ENCODE measurements at places on chromosomes 16 and 17.
A peak's percentile ranks its signal among the peaks of the same experiment; 100 is the strongest.

DNA sequence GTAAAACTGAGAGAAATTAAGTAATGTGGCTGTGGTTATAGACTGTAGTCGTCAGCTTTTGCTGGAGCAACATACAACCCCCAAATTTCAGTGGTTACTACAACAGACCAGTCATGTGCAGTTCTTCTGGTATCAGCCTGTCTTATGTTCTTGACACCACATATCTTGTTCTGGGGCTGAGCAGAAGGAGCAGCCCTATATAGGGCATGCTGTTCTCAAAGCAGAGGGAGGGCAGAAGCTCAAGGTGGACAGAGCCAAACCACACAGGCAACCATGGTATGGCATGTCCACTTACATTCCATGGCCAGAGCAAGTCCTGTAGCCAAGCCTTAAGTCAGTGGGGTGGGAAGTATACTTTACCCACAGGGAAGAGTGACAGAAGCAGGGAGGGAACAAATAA, 7.7 kb downstream of the PRKAR1A start:
- no peak for DNase-seq

DNA sequence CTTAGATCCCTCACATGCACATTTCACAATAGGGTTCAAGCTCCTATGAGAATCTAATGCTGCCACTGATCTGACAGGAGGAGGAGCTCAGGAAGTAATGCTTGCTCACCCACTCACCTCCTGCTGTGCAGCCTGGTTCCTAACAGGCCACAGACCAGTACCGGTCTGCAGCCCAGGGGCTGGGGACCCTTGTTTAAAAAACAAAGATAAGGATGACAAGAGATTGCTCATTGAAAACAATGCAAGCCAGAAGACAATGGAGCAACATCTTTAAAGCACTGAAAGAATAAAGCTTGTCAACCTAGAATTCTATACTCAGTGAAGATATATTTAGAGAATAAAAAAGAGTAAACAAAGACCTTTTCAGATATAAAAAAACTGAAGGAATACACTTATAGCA, 22.8 kb upstream of the FA2H start:
- no peak for DNase-seq

GRCh38 chr16:83814659-83814985, 6.8 kb downstream of the HSBP1 start:
- no peak for DNase-seq

GRCh38 chr17:29140051-29140621, 40.1 kb downstream of the MYO18A start:
- peak; percentile 78 for DNase-seq

GRCh38 chr16:85045641-85046471, 18.3 kb downstream of the KIAA0513 start:
- DNase-seq, result no peak

DNA sequence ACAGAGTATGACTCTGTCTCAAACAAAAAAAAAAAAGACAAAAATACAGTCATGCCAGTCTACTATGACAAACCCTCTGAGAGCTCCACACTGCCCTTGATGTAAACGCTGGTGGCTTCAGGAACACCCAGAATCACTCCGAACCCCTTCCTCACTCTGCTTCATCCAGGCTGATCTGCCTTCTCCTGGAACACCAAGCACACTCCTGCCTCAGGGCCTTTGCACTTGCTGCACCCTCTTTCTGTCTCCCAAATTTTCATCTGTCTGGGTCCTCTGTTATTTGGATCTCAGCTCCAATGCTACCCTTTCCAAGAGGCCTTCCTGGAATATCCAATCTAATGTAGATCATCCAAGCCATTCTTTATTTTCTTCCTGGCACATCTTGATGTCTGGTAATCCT, 7.9 kb upstream of the SLC39A11 start:
- no peak for DNase-seq

DNA sequence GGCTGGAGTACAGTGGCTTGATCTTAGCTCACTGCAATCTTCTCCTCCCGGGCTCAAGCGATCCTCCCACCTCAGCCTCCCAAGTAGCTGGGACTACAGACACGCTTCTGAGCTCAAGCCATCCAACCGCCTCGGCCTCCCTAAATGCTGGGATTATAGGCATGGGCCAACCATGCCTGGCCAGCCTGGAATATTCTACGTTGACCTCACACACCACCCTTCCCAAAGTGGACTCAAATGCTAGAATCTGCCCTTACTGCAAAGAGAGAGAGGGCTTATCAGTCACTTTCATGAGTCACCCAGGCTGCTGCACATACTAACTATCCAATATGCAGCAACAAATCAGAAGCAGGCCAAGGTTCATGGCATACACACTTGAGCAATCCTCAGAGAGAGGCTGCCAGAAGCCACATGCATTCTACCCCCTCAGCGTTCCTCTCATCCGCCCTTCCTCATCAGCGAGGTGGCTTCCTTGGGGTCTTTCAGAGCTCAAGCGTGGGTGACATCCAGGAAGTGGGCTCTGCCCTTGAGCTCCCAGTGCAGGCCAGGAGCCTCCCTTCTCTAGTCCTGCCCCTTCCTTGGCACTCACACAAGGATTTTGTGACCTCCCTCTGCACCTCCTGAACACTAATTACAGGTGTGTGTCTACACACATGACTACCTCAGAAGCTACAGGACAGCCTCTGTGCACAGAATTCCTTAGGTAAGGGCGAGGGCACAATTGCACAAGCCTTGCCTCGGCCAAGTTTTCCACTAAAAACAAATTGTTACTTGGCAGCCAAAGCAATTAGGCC, 24.8 kb upstream of the SIAH1 start:
- no peak for DNase-seq

DNA sequence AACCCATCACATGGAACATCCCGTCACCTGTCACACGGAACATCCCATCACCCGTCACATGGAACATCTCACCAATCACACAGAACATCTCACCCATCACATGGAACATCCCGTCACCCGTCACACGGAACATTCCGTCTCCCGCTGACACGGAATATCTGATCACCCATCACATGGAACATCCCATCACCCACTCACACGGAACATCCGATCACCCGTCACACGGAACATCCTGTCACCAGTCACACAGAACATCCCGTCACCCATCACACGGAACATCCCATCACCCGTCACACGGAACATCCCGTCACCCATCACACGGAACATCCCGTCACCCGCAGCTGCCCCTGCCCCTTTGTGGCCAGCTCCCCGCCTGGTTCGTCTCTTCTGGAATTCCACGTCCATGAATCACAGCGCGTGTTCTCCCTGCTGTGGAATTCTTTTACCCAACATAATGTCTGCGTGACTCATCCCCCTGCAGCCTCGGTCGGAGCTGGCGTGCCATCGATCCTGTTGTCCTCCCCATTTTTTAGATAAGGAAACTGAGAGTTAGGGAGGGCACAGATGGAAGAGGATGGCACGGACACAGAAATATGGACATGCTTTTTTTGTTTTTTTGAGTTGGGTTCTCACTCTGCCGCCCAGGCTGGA, 5.6 kb downstream of the CPNE7 start:
- peak; percentile 74 for DNase-seq

- DNase-seq, result no peak
Observed at GRCh38 chr17:13582776-13583547, 18.8 kb downstream of the HS3ST3A1 start.

DNA sequence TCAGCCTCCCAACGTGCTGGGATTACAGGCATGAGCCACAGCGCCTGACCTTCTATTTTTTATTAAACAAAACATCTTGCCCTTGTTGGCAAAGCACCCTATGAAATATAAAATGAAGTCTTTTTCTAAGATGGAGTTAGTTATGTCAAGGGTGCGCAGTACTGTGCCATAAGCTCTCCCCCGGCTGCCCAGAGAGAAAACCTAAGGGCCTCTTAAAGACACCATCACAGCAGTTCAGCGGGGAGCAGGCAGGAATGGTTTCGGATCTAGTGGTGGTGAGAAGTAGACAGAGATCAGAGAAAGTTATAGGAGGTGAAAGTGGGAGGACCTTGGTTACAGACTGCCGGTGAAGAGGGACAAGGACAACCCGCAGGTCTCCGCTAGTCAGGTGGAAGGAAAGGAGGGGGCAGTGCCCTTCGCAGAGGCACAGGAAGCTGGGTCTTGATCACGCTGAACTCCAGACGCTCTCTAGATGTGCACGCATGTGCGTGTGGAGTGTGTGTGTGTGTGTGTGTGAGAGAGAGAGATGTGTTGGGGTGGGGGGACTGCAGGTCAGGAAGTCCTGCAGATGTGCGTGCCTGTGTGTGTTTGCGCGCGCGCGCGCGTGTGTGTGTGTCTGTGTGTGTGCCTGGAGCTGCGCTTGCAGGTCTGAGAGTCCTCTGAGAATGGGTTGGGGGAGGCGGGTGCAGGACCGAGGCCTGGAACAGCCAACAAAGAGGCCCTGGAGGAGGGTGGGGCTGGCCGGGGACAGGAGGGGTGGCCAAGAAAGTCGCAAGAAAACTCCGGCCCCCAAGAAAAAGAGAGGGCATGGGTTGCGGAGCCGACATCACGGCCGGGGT, 748 bp upstream of the CMTM3 start:
- peak; percentile 87 for DNase-seq

- DNase-seq, result no peak
Observed at GRCh38 chr17:9911089-9911488, 6.0 kb upstream of the RCVRN start.

DNA sequence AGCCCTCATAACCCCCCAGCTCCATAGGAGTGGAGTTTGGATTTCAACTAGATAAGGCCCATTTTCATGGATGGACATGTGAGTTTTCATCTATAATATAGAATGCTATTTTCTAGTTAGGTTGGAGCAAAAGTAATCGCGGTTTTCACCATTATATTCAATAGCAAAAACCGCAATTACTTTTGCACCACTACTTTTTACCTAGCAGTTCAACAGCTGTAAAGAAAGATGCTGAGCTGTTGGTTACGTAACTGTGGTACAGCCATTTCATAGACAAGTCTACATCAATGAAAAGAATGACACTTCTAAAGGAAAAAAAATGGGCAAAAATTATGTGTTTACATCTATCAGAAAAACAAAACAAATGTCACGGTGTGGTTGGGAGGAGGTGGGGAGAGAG, 507.7 kb downstream of the MAF start:
- no peak for DNase-seq

DNA sequence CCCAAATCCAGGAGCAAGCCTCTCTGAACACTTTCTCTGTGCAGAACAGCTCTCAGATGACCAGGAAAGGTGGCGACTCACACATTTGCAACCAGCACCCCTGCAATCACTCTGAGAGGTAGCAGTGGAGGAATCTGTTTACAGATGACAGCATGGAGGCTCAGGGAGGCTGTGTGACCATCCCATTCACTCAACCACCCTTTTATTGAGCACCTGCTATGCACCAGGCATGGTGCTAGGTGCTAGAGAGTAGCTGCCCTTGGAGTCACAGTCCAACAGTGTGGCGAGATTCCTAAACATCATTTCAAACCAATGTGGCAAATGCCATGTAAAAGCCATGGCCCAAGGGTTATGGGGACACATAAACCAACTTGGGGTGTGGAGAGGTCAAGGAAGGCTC, 1.5 kb upstream of the ITGB4 start:
- DNase-seq, result no peak

- peak; percentile 83 for DNase-seq
Observed at GRCh38 chr16:22188595-22189442, 17.3 kb upstream of the EEF2K start.

GRCh38 chr16:81004646-81005353, 1.9 kb downstream of the CMC2 start:
- DNase-seq, result peak; percentile 58

GRCh38 chr17:57442401-57442823, 186.1 kb downstream of the MSI2 start:
- DNase-seq, result no peak

DNA sequence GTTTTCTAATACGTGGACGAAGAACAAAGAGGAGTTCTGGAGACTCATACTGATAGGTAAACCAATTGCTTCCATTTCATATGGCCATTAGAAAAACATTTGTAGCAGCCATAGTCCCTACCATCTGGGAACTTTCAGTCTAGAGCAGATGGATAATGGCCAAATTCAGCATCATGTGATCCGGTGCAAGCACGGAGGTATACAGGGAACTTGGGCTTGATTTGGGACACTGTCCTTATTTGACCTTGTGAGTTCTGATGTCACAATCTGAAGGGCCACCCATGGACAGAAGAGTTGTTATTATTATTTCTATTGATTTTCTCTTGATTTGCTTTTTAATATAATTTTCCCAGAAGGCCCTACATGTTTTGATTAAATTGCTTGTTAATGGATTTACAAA, 154.6 kb upstream of the ZNF267 start:
- no peak for DNase-seq

DNA sequence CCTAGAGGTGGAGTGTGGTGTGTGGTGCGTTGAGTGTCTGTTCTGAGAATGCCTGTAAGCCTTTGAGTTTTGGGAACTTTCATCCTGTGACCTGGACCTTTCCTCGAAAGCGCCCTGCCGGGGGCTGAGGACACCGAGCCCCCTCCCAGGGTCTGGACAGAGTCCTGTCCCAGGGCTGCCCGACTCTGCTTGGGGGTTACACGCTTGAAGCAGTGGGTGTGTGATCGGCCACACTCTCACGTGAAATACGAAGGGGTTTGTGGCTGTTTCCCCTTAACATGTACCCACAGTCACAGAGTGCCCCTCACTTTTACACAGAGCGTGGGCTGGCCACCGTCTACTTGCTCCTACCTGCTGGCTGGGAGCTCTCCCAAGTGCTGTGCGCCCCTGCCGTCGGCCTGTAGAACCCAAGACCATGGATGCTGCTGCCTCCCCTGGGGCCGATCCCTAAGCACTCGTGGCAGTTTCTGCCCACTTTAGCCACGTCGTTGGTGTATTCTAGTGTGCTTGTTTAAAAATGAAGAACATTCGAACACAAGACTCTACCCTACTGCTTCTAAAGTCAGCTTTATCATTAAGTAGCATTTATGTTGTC, 6.8 kb downstream of the ZNF750 start:
- no peak for DNase-seq

DNA sequence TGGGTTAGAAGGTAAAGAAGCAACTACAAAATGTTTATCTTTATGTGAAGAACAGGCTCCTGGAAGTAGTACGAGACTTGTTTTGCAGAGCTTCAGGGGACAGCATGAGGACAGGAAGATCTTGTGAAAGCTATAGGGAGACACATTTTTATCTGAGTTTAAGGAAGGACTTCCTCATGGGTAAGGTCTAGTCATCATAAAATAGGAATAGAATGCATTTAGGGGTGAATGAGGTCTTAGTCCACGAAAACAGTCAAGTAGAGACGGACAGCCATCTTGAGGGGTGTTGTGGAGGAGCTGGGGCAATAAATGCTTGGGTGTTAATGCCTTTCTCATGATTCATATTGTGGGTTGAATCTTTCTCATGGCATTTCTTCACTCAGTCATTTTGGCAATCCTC, 24.3 kb downstream of the KCNJ16 start:
- no peak for DNase-seq

- DNase-seq, result peak; percentile 38
Observed at GRCh38 chr17:65359016-65359415, 202.4 kb downstream of the AXIN2 start.

GRCh38 chr16:78443542-78444364, 344.3 kb downstream of the WWOX start:
- no peak for DNase-seq
